ENCODE measurements at places on chromosomes 3 and 15. TPM values are rescaled to one million over a fixed set of nuclear protein-coding genes. Genes with fewer than 3 reads are reported as not detected.

The PATL2 gene
- 0.20 TPM for total RNA-seq

The TGM5 gene
- total RNA-seq, result not detected

The EPB42 gene
- 0.43 TPM for total RNA-seq

The ECE2 gene
- not detected for total RNA-seq

The ITIH1 gene
- total RNA-seq, result not detected

The CCDC39 gene
- 0.76 TPM for total RNA-seq
